Fibroblast of villous mesenchyme (primary cell): ENCODE measurements at places on chromosomes 11 and 22. TPM values are rescaled to one million over a fixed set of nuclear protein-coding genes. Genes with fewer than 3 reads are reported as not detected.

Gene PGA5
- total RNA-seq, result not detected in 2 replicates

Gene FAM227A
- total RNA-seq, result 1.3 and 1.9 TPM in 2 replicates

Gene TMEM45B
- total RNA-seq, result not detected in 2 replicates

Gene SFI1
- total RNA-seq, result 15.5 and 17.1 TPM in 2 replicates

Gene ANO9
- total RNA-seq, result not detected in 2 replicates

Gene OSBPL5
- total RNA-seq, result 49.7 and 55.7 TPM in 2 replicates

Gene C11orf42
- under 0.01 TPM in 1 of 2 replicates, not detected in the other for total RNA-seq

Gene BTBD18
- total RNA-seq, result not detected in 2 replicates

Gene DDI1
- under 0.01 TPM in 1 of 2 replicates, not detected in the other for total RNA-seq
